ENCODE measurements at places on chromosomes 7 and 10. TPM values are rescaled to one million over a fixed set of nuclear protein-coding genes. Genes with fewer than 3 reads are reported as not detected.

WDR86 gene
- polyA plus RNA-seq: 4.1 TPM

DNA sequence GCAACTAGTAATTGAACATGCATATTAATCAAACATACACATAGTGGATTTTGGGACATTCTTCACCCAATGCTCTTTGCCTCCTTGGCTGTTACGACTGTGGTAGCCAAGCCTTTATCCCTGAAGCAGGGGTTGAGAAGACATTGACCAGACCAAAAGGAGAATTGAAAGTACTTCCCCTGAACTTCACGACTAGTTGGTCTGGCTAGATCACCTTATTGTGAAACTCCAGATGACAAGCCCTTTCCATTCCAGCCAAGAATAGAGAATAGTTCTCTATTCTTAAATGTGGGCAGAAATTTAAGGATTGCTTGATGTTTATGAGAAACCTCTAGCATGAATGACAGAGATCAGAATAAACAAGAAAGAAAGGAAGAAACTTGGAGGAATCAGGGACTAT is 97.0 kb downstream of the LRMDA start:
- no peak for DNase-seq

GRCh38 chr7:128783143-128783861 is 7.7 kb upstream of the OPN1SW start:
- peak; percentile 90 for DNase-seq

POLL gene
- polyA plus RNA-seq: 30.4 TPM

DNA sequence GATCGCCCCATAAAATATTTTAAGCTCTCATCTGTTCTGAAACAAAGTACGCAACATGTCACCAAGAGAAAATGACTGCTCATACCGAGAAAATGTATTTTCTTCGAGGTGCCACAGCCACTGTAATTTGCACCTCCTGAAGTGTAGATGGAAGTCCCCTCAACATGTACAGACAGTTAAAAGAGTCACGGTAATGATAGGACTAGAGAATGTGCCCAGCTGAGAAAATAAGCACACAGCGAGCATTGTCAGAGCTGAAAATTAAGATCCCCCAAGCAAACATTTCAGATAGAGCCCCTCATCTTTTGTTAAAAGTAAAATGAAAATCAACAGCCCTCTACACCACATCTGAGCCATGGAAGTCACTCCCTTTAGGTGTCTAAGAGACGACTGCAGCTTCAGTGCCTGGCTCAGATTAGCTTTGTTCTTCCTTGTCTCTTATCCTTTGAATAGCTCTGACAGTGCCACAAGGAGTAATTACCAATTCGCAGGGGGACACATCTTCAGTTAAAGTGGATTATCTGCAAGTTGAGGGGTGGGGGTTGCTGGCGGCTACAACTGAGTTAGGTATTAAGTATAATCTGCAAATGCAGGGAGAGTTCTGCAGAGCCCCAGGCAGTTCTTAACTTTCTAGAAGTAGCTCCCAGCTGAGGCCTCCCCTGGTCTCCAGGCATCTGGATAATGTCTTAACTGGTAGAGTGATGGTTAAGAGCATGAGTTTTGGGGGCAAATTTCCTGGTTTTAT is 222.7 kb upstream of the C7orf33 start:
- DNase-seq: no peak

NODAL gene
- 0.78 TPM for polyA plus RNA-seq

HOXA7 gene
- 18.1 TPM for polyA plus RNA-seq

DNA sequence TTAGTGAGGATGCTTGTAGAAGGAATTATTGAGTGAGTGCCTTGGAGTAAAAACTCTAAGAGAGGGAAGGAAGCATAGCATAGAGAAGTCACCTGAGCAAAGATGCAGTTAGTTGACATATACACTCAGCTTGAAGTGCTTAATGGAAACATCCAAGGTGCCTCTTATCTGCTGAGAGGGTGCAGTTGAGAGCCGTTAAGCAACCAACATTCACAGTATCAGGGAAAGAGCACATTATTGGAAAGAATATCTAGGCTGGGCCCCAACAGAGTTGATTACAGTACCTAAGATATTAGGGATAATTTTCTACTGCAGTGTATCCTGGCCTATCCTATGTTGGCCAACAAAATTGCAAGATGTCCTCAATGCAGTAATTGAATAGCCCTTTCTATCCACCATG is 302.0 kb downstream of the ETV1 start:
- DNase-seq: no peak

GRCh38 chr10:5440206-5440605 is 27.8 kb downstream of the NET1 start:
- no peak for DNase-seq

GRCh38 chr10:120601999-120602398 is 145.0 kb downstream of the PLPP4 start:
- DNase-seq: no peak

DNA sequence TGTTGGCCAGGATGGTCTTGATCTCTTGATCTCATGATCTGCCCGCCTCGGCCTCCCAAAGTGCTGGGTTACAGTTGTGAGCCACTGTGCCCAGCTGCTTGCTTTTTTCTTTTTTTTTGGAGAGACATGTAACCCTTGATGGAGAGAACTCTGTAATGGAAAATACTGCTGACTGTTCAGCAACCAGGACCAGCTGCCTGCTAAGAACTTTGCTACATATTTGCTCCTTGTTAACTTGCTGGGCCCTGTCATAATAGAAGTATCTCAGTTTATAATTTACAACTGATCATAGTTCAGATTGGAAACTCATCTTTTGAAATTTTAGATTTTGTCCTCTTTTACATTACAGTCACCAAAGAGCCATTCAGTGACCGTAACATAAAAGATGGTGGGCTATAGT is 34.9 kb downstream of the TASOR2 start:
- DNase-seq: no peak

DNA sequence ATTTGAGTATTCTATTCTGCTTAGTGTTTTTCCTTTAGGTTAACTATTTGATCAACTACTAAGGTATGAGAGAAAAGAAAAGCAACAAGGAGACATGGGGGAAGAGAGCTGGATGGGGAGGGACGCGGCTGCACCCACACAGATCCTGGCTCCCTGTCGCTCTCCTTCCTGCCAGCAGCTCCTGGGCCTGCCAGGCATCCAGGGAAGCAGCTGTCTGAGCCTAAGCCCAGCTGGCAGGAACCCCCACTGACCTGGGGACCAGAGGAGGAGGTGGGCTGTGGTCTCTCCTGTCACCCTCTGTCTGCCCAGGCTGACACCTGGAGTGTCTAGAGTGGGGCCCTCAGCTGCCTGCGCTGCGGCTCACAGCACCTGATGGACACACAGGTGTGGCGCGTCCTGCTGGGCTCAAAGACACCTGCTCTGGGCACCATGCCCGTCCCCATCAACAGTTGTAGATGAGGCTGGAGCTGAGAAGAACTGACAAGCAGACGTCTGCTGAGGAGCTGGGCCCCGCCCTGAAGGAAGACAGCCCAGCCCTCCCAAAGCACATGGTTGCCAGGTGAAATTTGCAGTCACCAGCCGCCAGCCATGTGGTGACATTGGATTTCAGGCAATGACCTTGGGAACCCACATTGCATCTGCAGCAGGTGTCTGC is 207.9 kb downstream of the PLXNA4 start:
- no peak for DNase-seq

DNA sequence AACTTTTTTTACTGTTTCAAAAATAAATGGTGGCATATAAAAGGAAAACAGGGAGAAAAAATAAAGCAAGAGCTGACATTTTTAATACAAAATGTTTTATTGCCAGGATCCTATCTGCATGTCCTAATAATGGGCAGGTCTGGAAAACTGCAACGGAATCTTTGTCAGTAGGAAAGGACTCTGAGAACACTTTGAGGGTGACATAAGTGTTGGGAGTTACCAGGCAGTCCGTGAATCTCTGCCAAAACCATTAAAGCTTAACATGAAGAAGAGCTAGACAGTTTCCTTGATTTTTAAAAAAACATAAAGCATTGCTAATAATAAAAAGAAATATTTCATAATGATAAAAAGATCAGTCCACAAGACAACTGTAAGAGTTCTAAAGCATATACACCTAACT is 80.7 kb downstream of the AGMO start:
- DNase-seq: no peak

- no peak for DNase-seq
Measured at GRCh38 chr10:72008096-72008981, 44.1 kb downstream of the CHST3 start.

- no peak for DNase-seq
Measured at GRCh38 chr7:20954711-20955619, 168.3 kb upstream of the SP8 start.

GRCh38 chr10:955820-956217 is 24.3 kb upstream of the LARP4B start:
- DNase-seq: no peak

PAX4 gene
- not detected for polyA plus RNA-seq

DNA sequence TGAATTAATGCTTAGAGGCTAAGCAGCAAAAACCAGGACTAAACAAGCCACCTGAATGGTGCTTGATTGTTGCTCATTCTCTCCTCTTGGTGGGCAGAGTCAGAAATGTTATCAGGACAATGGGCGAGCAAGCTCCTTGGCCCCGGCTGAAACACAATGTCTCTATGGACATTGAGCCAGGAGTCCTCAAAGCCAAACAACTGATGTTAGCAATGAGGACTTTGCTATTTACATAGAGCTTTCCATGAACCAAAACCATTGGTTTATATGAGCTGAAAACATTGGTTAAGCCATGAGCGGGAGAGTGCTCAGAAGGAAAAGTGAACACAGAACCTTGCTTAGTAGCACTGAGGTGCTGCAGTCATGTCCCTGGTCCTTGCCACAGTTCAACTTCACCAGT is 21.5 kb upstream of the NPVF start:
- no peak for DNase-seq

DNA sequence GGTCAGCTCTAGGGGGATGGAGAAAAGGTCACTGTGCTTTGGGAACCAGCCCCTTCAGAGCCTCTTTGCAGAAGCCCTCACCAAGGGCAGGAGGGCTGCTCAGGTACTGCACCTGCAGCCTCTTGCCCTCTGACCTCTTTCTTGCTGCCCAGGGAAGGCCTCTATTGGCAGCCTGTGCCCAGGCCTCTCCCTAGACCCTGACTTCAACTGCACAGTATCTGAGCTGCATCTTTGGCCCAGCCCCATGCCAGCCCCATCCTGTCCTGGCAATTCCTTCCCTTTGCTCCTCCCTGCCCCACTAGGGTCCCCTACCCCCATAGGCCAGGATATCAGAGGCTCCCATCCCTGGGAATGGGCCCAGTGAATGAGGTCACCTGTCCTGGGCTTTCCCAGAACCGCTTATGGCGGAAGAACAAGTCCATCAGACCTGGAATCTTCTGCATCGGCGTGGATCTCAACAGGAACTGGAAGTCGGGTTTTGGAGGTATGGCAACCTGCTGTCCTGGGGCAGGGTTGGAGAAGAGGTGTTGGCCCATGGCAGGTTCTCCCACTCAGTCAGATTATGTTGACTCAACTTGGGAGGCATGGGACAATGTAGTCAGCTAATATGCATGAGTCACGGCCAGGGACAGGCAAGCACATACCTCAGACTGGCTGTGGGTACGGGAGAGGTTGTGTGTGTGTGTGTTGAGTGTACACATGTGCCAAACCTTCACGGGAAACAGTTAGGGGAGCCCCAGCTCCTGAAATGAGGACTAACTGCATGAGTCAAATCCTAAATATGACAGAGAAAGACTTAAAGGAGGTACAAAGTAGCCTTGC is 17.1 kb upstream of the CPA1 start:
- DNase-seq: no peak

DNA sequence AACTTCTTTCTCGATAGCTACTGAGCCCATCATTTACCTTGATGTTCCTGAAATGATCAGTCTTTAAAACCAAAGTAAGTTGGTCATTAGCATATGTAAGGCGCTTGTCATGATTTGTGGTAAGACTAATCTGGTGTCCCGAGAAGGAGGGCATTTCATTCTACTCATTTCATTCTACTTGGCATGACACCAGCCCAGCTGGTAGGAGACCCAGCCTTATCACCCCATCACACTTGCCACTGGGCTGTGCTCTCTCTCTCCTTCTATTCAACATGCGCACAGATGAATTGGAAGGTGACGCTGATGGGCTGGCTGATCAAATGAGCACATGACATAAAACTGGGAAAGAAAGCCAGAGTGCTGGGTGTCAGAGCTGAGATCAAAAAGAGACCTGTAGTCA is 65.7 kb downstream of the CRTAC1 start:
- no peak for DNase-seq

GRCh38 chr10:58857251-58857805 is 319.1 kb upstream of the PHYHIPL start:
- no peak for DNase-seq

DNA sequence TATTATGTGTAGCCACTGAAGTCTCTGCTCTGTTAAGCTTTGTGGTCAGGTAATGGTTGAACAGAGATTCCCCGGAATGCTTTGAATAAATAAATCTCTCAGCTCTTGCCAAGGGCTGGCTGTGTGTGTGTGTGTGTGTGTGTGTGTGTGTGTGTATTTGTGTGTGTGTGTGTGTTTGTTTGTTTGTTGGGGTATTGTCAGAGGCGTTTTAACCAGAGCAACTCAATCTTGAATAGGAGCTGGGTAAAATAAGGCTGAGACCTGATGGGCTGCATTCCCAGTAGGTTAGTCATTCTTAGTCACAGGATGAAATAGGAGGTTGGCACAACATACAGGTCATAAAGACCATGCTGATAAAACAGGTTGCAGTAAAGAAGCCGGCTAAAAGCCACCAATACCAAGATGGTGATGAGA is 256.2 kb upstream of the CACNA2D1 start:
- no peak for DNase-seq

GRCh38 chr10:70197235-70197945 is 27.1 kb upstream of the SAR1A start:
- DNase-seq: no peak

GRCh38 chr10:78222096-78222790 is 188.6 kb downstream of the RPS24 start:
- no peak for DNase-seq

FAM131B gene
- polyA plus RNA-seq: not detected

DNA sequence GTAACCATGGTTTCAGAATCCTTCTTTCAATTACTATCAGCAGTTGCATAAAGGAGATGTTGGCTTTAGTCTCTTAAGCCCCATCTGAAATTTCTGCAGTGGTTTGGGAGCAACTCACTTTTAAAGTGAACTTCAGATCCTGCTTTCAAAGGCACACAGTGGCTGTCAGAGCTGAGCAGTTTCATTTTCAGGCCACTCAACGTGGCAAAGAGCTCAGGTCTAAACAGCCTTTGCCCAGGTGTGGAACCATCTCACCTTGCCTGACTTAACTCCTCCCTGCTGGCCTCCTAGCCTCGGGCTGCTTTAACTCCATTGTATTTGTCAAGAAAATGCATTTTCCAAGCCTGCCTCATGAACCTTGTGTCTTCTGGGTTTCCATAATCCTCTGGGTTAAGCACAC is 197.5 kb upstream of the KMT2E start:
- DNase-seq: no peak

DNA sequence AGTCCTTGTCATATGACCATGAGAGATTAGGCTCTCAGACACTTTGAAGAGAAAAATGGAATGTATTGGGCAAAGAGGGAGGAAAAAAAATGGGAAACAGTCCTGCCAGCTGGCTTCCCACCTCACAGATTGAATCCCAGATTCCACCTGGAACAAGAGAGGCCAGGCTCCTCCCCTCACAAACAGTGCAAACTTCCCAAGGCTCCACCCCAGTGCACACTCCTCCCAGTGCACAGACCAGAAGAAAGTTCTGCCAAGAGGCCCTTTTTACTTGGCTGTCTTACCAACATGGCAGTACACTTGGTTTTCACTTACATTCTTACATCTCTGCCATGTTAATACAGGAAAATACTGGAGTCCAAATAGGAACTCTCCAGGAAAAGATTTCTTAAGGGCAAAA is 202.3 kb downstream of the AHR start:
- DNase-seq: peak; percentile 26

- DNase-seq: no peak
Measured at GRCh38 chr7:20153567-20153966, 63.6 kb downstream of the MACC1 start.

- no peak for DNase-seq
Measured at GRCh38 chr10:68790476-68790875, 36.9 kb upstream of the STOX1 start.

All from muscle of arm (tissue), 14 donors.